Activated T-helper 1 cell treated with anti-CD3 and anti-CD28 coated beads, Interleukin-2, amount 50 U/mL, for 16 hours (primary cell): ENCODE measurements at places on chromosomes 1 and 21.

DNA sequence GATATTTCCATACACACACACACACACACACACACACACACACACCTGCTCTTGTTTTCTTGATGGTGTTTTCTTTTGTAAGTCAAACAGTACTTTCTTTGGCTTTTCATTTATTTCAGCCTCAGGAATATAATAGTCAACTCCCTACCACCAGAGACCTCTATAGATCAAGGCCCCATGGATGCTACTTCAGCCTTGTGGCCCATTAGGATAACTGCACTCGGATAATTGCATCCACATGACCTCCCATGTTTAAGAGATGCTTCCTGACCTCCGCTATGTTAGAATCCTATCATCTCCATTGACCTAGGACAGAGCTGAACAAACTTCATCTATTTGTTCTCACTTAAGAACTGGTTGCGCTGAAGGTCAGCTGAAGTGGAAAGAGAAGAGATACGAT, 1094.0 kb upstream of the B3GALT2 start:
- no peak for DNase-seq

- DNase-seq, result peak; percentile 72
Measured at GRCh38 chr1:153510984-153511410, 24.8 kb downstream of the S100A6 start.

DNA sequence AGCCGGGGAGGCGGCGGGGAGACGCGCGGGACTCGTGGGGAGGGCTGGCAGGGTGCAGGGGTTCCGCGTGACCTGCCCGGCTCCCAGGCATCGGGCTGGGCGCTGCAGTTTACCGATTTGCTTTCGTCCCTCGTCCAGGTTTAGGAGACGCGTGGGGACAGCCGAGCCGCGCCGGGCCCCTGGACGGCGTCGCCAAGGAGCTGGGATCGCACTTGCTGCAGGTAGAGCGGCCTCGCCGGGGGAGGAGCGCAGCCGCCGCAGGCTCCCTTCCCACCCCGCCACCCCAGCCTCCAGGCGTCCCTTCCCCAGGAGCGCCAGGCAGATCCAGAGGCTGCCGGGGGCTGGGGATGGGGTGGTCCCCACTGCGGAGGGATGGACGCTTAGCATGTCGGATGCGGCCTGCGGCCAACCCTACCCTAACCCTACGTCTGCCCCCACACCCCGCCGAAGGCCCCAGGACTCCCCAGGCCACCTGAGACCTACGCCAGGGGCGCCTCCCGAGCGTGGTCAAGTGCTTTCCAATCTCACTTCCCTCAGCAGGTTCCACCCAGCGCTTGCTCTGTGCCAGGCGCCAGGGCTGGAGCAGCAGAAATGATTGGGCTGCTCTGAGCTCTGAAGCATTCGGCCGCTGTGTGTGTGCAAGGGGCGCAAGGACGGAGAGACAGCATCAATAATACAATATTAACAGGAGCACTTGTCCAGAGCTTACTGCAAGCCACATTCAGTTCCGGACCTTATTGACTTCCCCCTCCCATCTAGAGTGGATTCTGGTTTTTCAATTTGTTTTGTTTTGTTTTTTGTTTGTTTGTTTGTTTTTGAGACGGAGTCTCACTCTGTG, 10.3 kb downstream of the SIM2 start:
- no peak for DNase-seq

DNA sequence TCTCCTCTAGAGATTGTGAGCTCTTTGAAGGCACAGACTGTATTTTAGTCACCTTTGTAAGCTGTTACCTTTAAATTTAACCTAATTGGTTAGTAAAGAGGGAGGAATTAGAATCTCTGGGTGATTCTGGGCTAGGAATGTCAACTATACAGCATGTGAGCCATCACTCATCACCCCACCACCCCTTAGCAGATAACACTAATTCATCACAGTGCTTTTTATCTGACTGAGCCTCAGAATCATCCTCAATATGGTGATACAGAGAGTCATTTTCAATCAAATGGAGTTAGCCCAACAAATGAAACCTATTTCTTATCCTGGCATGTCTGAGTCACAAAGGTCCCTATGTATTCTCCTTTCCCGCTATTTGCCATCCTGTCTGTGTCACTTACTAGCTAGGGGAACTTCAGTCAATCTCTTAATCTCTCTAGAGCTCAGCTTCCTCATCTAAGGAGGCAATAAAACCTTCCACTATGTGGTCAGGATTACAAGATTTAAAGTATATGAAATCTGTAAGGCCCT, 13.3 kb downstream of the KCNJ10 start:
- DNase-seq, result no peak
